Spleen (tissue), 13 donors: ENCODE measurements at places on chromosomes 4 and X. TPM values are rescaled to one million over a fixed set of nuclear protein-coding genes. Genes with fewer than 3 reads are reported as not detected.
A peak's percentile ranks its signal among the peaks of the same experiment; 100 is the strongest.

GRCh38 chr4:174631901-174632758 is 109.8 kb upstream of the HPGD start:
- no peak for DNase-seq

Gene SMC1A
- 71.7 TPM for total RNA-seq

Gene PHKA1
- total RNA-seq = 12.7 TPM

DNA sequence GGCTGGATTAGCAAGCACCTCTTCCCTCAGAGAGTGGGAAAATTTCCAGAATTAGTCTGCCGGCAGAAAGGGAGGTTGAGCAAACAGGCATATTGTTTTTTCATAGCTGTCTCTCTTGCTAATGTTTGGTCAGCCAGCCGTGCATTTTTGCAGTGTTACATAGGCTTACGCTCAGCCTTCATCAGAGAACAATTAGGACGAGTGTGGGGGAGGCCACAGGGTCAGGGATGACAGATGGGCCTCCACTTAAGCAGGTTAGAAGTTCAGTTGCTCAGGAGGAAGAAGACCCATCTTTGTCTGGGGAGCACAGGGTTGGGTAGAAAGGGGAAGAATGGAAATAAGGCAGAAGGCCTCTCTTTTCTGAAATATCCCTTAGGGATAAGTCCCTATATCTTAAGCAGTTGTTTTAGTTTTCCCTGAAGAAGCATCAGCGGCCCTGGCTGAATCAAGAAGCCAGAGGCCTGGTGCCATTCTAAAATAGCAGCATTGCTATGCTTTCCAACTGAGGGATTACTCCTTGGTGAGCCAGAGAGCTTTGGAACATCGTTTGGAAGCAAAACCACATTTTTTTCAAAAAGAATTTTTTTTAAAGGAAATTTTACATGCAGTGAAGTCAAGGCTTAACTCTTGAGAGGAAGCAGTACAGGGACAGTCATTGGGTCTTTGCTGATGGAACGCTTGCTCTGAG is 118.8 kb downstream of the SMIM20 start:
- DNase-seq = no peak

DNA sequence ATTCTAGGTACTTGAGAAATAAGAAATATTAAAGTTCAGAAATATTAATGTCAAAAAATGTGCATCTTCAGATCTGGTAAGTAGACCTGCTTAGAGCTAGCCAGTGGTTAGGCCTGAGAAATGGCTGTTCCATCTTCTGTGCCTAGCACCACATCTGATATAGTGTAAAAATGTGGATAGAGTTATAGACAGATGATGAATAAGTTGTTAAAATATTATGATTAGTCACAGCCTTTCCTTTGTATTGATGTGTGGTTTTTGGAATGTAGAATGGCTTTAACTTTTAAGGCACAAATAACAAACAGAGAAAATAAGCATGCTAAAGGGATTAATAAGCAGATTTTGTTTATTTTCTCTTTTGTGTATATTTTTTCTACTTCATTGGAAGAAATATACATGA is 133.5 kb upstream of the NUDT6 start:
- DNase-seq = no peak

GRCh38 chr4:78720994-78721677 is 55.0 kb upstream of the BMP2K start:
- peak; percentile 72 for DNase-seq

Gene RPL10
- 3,163 TPM for total RNA-seq

DNA sequence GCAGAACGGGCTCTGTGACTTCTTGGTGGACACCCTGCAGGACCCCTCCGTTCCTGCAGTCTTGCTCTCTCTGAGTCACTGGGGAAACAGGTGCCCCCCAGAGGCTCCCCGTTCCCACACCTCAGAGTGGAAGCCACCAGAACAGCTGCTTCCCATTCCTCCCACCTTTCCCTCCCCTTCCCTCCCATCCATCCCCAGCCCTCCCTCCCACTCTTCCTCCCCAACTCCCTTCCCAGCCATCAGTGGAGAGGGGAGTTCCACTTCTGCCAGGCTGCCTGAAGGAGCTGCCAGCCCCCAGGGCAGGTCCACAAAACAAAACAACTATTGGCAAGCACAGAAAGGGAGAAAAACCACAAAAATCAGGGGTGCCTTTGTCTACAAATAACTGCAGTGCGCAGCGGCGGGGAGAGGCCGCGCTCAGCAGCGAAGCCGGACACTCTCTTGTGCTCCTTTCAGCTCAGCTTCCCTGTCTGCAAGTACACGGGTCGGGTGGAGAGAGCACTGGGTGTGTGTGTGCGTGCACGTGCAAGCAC is 8.1 kb downstream of the SSR4 start:
- no peak for DNase-seq

Gene CCKAR
- not detected for total RNA-seq
